Stimulated activated CD4-positive, alpha-beta T cell treated with anti-CD3 and anti-CD28 coated beads, Interleukin-2, amount 100 ng/mL, for 4 hours (primary cell): ENCODE measurements at places on chromosomes 11 and 22.

DNA sequence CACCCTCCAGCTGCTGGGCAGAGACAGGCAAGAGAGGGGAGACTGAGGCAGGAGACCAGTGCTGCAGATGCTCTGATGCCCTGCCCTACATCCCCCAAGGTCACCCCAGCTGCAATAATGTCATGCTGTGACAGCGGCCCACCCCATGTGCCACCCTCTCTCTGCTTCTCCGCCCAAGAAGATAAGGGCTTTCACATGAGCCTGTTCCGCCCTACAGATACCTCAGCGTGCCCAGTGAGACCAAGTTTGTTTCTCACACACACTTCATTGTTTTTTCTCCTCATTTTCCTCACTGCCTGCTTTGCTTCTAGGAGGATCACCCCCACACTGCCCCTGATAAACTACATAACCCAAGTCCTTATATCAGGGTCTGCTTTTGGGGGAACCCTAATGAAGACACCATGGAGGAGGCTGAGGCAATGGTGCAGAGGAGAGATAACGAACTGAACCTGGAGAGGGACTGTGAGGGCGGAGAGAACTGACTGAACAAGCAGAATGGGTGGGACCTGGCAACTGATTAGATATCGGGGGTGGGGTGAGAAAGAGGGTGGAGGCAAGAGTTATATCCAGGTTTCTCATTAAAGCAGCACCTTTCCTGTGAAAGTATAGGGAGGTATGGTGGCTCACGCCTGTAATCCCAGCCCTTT is 37.5 kb upstream of the TSKU start:
- DNase-seq, result no peak

DNA sequence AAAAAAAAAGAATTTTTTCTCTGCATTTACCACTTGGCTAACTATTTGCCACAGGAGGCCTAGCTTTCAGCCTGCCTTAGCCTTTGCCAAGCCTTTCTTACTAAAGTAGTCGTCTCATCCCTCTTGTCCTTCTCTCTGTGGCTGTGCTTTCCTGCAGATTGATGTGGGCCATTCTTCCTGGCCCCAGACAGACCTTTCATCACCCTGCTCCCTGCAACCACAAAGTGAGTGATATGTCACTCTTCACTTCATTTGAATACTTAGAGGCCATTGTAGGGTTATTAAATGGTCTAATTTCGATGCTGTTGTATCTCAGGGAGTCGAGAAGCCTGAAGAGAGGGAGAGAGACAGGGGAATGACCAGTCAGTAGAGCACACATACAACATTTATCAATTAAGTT is 37.6 kb downstream of the ART5 start:
- DNase-seq, result no peak

DNA sequence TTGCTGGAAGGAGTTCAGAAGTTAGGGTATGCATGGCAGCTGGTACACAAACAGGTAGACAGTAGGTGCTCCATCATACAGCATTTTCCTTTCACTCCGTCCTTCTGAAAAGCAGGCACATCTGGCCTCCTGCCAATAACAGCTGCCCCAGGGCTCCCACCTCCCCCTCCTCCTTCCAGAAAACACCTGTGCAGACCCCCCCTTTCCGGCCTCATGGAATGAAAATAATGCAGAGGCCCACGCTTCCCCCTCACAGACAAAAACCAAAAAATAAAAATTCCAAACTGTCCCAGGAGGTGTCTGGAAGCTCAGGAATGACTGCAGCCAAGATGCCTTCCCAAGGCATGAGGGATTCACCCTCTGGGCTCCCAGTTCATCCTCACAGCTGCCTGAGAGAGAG is 185.5 kb downstream of the MN1 start:
- DNase-seq, result no peak

GRCh38 chr11:31822175-31822926 is 11.2 kb upstream of the PAX6 start:
- DNase-seq, result no peak

GRCh38 chr22:38984224-38984623 is 2.1 kb downstream of the APOBEC3B start:
- DNase-seq, result no peak

DNA sequence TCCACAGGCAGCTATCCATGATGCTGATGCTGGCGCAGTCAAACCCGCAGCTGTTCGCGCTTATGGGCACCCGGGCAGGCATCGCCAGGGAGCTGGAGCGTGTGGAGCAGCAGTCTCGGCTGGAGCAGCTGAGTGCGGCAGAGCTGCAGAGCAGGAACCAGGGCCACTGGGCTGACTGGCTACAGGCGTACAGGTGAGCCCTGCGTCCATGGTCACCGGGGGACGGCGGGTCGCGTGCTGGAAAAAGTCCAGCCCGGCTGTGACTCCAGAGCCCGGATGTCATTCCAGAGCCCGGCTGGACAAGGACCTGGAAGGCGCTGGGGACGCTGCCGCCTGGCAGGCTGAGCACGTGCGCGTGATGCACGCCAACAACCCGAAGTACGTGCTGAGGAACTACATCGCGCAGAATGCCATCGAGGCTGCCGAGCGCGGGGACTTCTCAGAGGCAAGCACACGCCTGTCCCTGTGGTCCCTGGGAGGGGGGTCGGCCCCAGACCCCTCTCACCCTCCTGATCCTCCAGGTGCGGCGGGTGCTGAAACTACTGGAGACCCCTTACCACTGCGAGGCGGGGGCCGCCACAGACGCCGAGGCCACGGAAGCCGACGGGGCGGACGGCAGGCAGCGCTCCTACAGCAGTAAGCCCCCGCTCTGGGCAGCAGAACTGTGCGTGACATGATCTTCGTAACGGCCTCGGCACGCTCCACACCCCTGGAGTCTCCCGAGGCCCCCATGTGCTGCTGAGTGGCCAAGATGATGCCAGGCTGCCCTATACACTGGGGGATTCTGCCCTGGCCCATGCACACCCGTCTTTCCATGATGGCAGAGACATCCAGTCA is 16.1 kb downstream of the SELENOO start:
- DNase-seq, result no peak

DNA sequence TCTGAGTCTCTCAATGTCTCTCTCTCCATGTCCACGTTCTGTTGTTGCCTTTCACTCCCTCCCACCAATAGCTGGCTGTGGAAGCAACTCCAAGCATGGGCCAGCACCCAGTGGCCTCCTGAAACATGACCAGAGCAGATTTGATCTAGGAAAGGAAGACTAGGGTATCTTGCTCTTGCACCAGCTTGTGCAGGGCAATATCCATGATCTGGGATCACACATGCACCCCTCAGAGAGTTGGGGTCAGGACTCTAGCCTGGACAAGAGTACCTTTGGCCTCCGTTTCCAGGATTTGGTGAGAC is 34.5 kb upstream of the RIC3 start:
- DNase-seq, result no peak

DNA sequence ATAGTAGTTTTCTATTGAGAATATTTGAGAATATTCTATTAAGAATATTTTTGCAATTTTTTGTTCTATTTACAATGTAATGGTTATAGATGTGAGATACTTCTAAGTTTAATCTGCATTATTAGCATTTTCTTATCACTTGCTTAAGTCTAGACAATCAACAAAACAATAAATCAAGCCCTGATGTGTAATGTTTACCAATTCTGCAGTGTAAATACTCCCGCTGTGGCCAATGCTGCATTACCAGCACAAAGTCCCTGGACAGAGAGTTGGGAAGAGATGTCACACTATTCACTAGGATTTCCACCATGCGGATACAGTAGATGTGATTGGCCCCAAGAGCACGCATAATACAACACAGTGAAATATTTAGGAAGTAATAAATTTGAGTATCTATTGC is 47.6 kb upstream of the GCAT start:
- DNase-seq, result no peak

DNA sequence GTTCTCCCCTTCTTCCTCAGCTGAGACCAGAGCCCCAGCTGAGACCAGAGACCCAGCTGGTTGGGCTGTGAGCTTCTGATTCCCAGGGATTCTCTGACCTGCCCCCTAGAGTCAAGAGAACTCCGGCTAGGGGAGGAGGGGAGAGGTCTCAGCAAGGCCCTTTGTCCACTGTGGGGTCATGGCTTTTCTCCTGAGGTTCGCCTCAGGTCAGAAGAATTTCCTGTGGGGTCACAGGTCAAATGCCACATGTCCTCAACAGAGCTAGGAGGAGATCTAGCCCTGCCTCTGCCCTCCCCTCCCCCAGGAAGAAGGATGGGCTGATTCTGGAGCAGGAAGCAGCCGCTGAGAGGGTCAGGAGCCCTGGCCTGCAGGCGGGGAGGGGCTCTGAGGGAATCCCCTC is 23.7 kb downstream of the HTR3A start:
- DNase-seq, result no peak

DNA sequence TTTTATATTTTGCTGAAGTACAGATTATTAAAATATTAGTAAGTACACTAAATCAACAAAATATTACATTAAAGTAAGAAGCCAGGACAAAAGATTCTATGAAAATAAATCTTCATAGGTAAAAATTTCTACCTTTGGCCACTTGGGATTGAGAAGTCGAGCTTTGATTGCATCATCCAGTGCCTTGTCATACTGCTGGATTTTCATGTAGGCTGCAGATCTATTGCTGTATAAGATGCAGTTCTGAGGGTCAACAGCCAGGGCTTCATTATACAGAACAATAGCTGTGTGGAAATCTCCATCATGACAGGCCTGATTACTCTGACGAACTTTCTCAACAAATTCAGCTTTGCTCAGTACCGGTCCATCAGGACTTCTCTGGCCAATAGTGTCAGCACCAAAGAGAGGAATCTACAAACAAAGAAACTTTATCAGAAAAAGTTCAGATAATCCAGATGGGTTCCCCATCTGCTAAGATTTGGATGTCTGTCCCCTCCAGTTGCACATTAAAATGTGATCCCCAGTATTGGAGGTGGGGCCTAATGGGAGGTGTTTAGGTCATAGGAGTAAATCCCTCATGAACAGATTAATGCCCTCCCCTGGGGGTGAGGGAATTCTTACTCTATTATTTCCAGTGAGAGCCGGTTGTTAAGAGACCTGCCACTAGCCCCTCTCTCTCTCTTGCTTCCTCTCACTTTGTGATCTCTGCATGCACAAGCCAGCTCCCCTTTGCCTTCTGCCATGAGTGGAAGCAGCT is 50.0 kb downstream of the TTC28 start:
- no peak for DNase-seq

GRCh38 chr11:59272771-59273372 is 60.1 kb upstream of the MPEG1 start:
- no peak for DNase-seq

GRCh38 chr11:133306019-133306418 is 226.3 kb downstream of the OPCML start:
- no peak for DNase-seq

DNA sequence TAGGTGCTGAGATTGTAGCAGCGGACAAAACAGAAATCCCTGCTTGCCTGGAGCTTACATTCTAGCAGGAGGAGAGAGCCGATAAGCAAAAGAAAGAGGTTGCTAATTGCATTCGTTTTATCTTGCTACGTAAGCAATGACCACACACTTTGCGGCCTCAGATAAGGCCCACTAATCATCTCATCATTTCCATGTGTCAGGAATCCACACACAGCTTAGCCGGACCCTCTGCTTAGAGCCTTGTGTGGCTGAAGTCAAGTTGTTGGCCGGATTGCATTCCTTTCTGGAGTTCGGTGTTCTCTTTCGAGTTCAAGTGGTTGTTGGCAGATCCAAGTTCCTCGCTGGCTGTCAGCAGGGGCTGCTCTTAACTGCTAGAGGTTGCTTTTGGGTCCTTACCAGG is 101.6 kb downstream of the CHST1 start:
- DNase-seq, result no peak

- DNase-seq, result no peak
These were observed 12.1 kb downstream of the FAM118A start for GRCh38 chr22:45321827-45322226.

- no peak for DNase-seq
These were observed at the start of gene SAA2 for GRCh38 chr11:18248561-18248960. SAA2 (minus strand) TSS chr11:18248668; CDS start chr11:18248011, 657 bp downstream.

DNA sequence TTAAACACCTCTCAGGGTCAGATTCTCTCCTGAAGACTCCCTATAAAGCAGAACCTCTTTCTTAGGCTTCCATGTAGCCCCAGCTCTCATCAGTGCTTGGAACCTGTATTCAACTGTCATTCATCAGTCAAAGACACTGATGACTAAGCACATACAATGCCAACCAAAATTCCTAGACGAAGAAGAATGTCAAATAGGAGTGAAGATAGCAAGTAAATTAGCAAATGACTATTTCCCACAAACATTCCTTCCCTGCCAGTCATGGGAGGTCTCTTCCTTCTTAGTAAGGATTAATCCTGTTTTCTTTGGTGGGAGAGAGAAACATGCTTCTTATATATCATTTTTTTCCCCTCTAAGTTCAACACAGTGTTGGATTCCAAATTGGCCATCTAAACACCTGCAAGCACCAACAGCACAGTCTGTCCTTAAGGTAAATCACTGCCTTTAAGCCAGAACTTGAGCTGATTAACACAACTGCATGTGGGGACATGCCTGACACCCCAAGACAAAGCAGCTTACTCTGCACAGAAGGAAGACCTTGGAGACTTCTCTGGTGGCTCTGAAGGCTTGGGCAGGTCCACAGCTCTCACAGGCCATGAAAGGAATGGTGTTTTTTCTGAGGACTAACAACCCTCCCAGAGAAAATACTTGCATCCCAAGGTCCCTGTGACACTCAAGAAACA is 47.5 kb upstream of the ME3 start:
- no peak for DNase-seq

DNA sequence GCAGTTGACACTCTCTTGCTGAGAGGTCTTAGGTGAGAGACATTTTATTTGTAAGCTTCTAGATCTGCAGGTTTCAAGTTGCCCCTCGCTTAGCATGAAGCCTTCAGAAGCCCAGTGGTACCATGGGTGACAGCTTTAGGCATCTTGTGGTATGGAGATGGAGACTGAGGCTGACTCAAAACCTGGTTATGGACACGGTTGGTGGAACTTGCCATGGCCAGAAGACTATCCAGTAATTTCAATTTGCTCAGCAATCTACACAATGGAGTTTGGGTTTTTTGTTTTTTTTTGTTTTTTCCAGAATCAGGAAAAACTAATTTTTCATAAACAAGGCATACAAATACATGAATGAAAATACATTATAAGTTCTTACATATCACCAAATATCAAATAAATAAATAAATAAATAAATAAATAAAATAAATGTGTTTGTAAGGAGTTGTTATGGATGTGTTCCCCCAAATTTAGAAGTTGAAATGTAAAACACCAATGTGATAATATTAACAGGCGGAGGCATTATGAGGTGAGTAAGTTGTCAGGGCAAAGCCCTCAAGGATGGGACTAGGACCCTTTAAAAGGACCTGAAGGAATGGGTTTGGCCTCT is 22.6 kb downstream of the ETS1 start:
- no peak for DNase-seq

- no peak for DNase-seq
These were observed 48.8 kb downstream of the SMCO4 start for GRCh38 chr11:93494357-93494756.

- DNase-seq, result no peak
These were observed 22.4 kb downstream of the MUC5AC start for GRCh38 chr11:1180171-1180570.

- DNase-seq, result no peak
These were observed 20.4 kb downstream of the RTN4R start for GRCh38 chr22:20247608-20248171.
